ENCODE measurements at places on chromosomes 1 and 21.

DNA sequence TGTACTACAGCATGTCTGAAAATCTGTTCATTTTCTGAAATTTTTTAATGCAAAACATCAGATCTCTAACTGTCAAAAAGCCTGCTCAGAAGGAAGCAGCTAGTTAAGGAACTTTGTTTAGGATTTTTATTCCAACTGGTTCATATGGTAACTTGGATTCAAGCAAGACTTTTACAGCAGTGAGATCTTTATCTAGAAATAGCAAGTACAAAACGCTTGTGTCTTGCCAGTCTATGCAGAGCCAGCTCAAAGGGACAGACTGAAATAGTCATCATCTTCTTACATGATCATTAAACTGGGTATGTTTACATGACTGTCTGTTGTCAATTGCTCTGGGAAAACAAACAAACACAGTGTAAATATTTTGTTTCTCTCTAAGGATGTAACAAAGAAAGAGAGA lies 37.6 kb downstream of the DDAH1 start:
- DNase-seq, result no peak

- no peak for DNase-seq
Observed at GRCh38 chr1:46619656-46620258, 3.1 kb upstream of the MOB3C start.

GRCh38 chr1:2111674-2112035 lies 61.4 kb downstream of the PRKCZ start:
- no peak for DNase-seq

DNA sequence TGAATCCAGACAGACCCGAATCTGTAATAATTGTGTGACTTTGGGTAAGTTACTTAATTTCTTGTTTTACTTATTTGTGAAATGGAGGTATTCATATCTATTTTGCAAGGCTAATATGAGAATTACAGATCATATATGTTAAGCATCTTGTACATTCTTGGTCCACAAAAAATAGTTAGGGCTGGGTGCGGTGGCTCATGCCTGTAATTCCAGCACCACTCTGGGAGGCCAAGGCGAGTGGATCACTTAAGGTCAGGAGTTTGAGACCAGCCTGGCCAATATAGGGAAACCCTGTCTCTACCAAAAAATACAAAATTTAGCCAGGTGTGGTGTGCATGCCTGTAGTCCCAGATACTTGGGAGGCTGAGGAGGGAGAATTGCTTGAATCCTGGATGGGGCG lies 22.9 kb upstream of the KCNA3 start:
- no peak for DNase-seq

- DNase-seq, result no peak
Observed at GRCh38 chr1:24121406-24121805, 9.5 kb upstream of the MYOM3 start.

DNA sequence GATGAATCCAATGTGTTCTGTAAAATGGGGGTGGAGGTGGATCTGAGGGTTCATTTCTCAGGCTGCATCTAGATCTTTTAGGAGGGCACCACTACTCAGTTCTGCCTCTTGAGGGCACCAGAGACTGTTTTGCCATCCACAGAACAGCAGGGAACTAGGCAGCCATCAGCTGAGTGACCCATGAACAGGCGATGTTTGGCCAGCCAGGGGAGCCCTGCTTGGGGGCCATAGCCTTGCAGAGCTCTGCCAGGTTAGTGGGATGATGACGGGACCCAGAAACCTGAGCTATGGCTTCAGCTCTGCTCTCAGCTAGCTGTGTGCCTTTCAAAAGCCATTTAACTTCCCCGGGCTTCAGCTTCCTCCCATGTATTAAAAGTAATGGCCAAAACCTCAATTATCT lies 13.4 kb upstream of the NOS1AP start:
- DNase-seq, result peak; percentile 80

DNA sequence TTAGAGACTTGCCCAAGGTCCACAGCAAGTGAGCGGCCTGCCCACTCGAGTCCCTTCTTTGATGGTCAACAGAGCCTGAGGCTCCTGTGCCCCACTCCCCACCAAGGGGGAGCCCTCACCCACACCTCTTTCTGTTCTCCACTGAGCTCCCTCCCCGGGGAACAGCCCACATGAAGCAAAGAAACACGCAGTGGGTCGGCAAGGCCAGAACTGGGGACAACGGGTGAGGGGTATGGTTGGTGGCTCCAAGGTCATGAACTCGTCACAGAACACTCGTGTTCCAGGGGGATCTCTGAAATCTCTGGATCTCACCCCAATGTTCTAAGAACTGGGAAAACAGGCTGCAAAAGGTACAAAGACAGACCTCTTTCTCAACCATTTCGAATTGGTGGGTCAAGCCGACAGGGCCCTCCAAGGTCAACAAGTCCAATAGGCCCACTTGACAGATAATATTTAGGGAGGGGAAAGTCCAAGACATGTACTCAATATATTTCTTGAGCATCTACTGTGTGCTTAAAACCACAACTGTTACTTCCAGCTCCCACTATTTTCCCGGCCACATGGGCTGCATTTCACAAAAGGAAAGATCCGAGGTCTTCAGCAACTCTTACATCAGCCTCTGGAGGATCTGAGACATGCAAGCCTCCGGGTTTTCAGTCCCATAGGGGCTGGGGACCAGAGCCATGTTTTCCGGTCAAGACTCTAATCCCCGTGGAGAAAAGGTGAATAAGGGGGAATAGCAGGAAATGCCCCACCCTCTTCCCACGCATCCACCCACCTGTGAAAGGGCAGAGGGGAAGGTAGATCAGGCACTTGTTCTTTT lies 1.1 kb upstream of the RAP1GAP start:
- no peak for DNase-seq

GRCh38 chr1:7953850-7954609 lies 7.5 kb upstream of the PARK7 start:
- DNase-seq, result peak; percentile 99

Data from suppressor macrophage (primary cell).